ENCODE measurements at places on chromosomes 5 and 9.

DNA sequence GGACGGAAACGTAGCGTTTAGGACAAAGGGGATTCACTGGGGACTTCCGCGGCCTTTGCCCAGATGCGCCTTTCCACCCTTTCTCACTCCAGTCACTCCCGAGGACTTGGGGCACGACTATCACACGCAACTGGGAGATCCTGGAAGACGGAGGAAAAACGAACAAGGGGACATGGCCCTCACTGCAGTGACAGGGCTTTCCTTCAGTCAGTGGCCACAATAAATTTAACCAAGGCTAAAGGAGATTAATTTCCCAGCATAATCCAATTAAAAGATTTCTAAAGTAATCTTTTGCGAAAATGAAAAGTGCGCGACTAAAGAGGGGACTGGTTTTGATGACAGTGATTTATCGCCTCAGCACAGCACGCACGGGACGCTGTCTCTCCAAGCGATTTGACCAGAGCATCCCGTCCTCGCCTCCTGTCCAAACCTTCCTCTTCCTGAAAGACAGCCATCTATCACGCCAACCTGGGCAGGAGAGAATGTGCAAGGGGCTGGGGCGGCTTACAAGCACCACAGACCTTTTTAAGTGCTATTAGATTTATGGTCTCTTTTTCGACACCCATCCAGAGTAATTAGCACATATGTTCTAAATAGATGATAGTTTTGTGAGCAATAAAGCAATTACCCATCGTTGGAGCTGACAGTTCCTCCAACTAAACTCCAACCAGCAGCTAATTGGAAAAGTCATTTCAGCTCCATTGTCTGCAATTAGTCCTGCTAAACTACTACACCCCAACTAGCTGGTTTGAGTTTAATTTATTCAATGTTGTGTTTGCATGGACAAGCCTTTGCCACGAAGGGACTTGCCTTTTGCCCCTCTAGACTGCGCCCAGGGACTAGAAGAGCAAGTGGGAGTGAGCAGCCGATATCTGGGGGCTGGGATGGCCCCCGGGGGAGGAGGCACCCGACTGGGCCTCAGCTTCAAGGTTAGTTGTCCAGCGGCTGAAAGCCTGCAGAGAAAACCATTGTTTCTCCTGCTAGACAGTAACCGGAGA lies 7.4 kb downstream of the NR2F1-AS1 start:
- no peak for DNase-seq

DNA sequence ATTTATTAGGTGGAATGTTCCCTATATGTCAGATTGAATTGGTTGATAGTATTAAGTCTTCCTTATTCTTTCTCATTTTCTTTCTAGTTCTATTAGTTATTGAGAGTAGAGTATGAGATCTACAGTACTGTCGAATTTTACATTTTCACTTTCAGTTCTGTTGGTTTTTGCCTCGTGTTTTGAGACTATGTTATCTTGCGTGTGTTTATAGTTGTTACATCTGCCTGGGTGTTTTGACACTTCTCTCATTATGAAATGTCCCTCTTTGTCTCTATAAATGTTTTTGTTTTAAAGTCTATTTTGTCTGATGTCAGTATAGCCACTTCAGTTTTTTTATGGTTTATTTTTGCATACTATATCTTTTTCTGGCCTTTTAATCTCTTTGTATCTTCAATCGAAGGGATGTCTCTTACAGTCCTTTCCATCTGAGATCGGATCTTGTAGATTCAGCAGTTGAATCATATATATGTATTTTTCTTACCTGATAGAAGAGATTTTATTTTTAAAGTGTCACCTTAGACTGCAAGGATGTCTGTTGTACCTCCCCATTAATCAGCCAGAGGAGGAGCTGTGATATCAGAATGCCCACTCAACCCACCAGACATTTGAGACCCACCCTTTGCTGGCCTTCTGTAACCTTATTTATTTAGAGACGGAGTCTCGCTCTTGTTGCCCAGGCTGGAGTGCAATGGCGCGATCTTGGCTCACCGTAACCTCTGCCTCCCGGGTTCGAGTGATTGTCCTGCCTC lies 20.7 kb downstream of the EHMT1 start:
- no peak for DNase-seq

DNA sequence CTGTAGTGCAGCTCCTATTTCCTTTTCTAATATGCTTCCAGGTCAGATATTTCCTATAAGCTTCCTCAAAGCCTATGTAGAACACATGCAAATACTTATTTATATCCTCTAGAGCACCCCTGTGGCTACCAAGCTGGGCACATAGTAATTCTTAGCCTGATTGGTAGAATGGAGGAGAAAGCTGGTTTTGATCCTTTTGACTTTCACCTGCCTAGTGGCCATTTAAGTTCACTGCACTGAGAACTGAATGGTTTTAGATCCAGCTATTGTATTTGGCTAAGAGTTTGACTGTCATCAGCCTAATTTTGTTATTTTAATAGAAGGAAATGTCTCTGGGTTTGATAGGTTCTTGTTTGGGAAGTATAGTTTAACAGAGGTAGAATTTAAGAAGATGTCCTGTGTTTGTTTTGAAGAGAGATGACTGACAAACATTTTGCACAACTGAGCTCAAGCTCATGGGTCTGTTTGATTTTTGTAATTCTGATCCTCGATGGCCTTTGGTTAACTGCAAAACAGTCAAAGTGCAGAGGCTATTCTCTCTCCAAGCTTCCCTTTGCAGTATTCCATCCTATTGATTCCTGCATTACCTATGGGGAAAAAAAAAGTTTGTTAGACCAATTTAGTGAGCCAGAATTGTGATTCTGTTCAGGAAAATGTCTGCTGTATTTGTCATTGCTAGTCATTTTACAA lies 85.4 kb downstream of the KCNN2 start:
- DNase-seq, result no peak

GRCh38 chr9:38280251-38280800 lies 112.2 kb upstream of the ALDH1B1 start:
- no peak for DNase-seq

DNA sequence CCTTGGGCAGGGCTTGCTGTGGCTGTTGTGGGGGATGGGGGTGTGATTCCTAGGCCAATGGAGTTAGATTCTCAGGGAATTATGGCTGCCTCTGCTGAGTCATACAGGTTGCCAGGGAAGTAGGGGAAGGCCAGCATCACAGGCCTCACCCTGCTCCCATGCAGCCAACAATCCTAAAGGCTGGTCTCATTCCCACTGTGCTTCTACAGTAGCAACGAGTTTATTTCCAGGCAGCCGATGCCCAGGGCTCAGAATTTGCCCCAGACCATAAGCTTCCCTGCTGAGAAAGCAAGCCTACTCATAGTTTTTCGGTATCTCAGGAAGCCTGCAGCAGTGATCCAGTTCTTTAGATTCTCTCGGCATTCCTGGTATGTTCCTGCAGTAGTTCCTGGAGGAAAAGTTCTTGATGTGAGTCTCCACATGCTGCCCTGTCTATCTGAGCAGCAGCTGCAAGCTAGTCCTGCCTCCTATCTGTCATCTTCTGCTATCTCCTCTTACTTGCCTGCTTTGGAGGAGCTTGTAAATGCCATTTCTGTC lies 59.3 kb upstream of the SELENOP start:
- no peak for DNase-seq

Data from AG09309 (cell line).